ENCODE measurements at places on chromosomes 2 and 18. TPM values are rescaled to one million over a fixed set of nuclear protein-coding genes. Genes with fewer than 3 reads are reported as not detected.
A peak's percentile ranks its signal among the peaks of the same experiment; 100 is the strongest.

The ARHGEF33 gene
- 0.10 TPM for total RNA-seq

GRCh38 chr2:68925295-68925896 is 27.3 kb downstream of the GKN2 start:
- peak; percentile 84 for DNase-seq

GRCh38 chr2:229269941-229270340 is 1.1 kb downstream of the PID1 start:
- no peak for DNase-seq

The DLX1 gene
- total RNA-seq: not detected

GRCh38 chr2:80168037-80168436 is 136.5 kb downstream of the LRRTM1 start:
- no peak for DNase-seq

The SPP2 gene
- not detected for total RNA-seq

- DNase-seq: no peak
Measured at GRCh38 chr2:213766062-213766461, 481.8 kb downstream of the SPAG16 start.
